ENCODE measurements at places on chromosomes 12 and 14. TPM values are rescaled to one million over a fixed set of nuclear protein-coding genes. Genes with fewer than 3 reads are reported as not detected.

DNA sequence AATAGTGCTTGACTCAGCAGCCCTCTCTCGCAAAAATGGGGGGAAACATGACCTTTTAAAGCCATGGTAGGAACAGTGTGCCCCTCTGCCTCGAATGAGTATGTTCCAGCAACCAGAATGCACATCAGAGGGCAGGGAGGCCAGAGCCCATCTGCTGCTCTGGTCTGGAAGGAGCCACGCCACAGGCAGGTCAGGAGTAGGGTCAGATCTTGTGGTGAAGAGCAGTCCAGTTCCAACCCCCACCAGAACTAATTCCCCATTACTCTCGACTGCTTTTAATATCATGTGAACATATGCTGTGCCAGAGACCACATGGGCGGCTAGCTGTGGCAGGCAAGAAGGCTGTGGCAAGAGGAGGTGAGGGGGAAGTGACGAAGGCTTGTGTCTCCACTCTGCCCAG, 34.6 kb upstream of the TMX1 start:
- H3K27ac ChIP-seq, result no peak overlapping the region
- DNase-seq, result no peak
- H3K4me3 ChIP-seq, result no peak overlapping the region
- H3K4me1 ChIP-seq, result no peaks in the 10 kb centered on the region
- no peaks in the 10 kb centered on the region for H3K36me3 ChIP-seq

GRCh38 chr14:50061664-50062437, 54.5 kb downstream of the VCPKMT start:
- no peaks in the 10 kb centered on the region for H3K27me3 ChIP-seq
- H3K4me1 ChIP-seq, result peaks cover 92% of the 10 kb centered on the region
- peak overlapping the region; percentile 93 for H3K4me3 ChIP-seq
- peak overlapping the region; percentile 99 for H3K27ac ChIP-seq
- peaks cover 6% of the 10 kb centered on the region for H3K36me3 ChIP-seq

DNA sequence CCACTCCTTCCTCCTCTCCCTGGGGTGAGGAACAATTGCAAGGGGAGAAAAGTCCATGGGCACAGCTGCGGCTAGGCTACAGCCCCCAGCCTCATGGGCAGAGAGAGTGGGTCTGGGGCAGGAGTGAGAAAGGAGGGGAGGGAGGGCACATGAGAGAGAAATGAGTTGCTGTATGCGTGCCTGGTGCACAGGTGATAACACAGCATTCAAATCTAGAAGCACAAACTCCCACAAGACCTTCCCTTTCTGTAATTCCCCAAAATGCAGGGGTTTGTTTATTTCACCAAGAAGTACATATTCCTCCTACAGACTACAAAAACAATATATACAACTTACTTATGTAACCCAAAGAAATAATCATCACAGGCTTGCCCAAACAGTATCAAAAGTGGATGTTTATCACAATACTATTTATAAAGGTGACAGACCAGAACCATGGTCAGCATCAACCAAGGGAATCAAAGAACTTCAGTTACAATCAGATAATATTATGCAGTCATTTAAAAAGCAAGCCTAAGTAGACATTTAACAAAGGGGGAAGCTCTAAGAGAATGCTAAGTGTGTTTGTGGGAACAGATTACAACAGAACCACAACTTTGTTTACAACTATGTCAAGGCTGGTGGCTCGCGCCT, 54.2 kb downstream of the ITPK1 start:
- no peaks in the 10 kb centered on the region for H3K36me3 ChIP-seq
- peak overlapping the region; percentile 73 for H3K27ac ChIP-seq
- peaks cover 51% of the 10 kb centered on the region for H3K4me1 ChIP-seq

DNA sequence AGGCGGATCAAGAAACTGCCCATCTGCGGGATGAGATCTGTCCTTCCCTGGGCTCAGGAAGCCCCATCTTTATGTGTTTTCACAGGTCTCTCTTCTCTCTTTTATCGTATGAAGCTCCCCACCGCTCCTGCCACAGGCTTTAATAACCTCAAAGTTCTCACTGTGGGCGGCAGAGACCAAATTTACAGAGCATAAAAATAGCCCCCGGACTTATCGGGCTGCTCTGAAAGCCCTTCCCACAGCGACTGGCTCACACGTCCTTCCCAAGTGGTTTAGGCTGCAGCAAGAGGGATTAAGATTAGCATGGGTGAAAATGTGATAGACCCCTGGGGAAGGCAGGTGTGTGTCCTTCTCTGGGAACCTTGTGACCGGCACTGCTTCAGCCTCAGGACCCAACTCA, 47.8 kb downstream of the TESC start:
- H3K4me1 ChIP-seq, result no peaks in the 10 kb centered on the region
- H3K36me3 ChIP-seq, result no peaks in the 10 kb centered on the region

DNA sequence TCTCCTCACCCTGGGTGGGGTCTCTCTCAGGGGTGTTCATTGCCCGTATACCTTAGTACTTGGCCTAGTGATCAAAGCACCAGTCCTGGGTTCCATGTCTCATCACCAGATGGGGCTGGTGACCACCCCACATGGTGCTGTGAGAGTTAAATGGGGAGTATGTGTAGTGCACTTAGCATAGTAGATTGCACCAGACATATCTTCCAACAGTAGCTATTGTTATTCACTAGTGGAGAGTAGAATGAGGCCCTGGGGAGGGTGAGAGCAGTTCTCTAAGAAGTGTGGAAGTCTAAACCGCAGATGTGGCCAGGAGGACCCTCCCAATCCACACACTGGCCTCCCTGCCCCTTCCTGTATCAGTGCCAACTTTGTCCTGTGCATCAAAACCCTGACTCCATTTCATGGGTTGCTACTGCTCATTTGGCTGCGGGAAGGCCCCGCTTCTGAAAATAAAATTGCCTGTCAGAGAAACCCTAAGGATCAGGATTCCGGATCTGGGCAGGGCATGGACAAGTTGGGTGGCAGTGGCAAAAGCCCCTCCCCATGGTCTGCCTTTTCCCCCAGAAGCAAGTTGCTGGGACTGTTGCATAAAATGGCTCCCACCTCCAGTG, 4.4 kb downstream of the CD9 start:
- no peak for DNase-seq
- peaks cover 9% of the 10 kb centered on the region for H3K4me1 ChIP-seq
- H3K27me3 ChIP-seq, result peaks cover 45% of the 10 kb centered on the region
- no peaks in the 10 kb centered on the region for H3K36me3 ChIP-seq
- no peak overlapping the region for H3K4me3 ChIP-seq

- H3K27ac ChIP-seq, result peak overlapping the region; percentile 75
- H3K36me3 ChIP-seq, result no peaks in the 10 kb centered on the region
- H3K4me3 ChIP-seq, result peak overlapping the region; percentile 87
- H3K27me3 ChIP-seq, result peaks cover 18% of the 10 kb centered on the region
- H3K4me1 ChIP-seq, result peaks cover 4% of the 10 kb centered on the region
Measured at GRCh38 chr14:102516531-102517391, 7.2 kb upstream of the ANKRD9 start.

DNA sequence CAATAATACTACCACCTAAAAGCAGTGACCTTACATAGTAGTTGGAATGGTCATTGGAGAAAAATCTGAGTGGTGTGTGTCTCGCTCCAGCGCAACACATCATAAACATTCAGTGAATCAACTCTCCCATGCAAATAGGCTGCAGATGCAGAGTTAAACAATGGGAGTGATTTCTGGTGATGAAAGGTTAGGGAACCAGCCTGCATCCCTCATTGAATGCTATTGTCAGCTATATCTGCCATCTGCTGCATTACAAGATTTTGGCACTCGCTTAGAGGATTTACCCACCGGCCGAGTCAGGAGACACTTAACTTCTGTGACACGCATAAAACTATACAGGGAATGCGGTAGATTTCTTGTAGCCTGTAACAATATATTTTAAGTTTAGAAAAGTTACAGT, 900.9 kb downstream of the FLRT2 start:
- DNase-seq, result no peak
- no peaks in the 10 kb centered on the region for H3K36me3 ChIP-seq
- no peaks in the 10 kb centered on the region for H3K4me1 ChIP-seq
- H3K4me3 ChIP-seq, result no peak overlapping the region

DNA sequence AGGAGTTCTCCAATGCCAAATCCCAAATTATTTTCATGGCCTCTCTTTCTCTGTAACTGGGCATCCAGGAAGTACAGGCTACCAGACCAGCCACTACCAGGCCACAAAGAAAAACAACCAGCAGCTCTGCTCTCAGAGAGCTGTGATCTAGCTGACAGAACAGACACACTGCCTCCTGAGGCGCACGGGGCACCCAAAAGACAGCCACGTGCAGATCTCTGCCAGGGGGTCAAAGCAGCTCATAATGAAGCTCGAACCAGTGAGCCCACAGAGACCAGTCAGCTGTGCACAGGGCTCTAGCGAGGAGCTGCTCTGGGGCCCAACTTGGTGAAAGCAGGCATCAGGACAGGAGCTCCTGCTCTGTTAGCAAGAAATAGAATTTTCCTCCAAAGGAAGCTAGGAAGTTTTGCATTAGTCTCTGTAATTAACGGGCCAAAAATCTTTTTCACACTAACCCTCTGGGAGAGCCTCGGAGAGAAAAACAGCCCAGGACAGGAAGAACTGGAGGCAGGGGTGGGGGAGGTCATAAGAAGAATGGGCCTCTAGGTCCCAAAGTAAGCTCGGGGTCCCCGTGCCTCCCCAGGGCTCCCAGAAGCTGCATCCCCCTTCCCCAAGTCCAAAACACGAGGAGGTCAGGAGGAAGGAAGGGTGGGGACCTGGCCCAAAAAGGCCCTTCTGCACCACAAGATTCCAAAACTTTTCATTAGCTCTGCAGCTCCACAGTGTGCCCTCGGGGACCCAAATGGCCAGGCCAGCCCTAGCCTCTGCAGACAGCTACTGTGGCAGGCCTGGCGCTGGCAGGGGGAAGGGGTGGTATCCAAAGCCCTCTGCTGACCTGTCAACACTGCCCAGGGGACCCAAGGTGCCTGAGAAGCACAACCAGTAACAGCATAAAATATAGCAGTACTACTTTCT, 30.2 kb downstream of the ACTN1 start:
- peaks cover 93% of the 10 kb centered on the region for H3K4me1 ChIP-seq
- no peaks in the 10 kb centered on the region for H3K36me3 ChIP-seq
- H3K27ac ChIP-seq, result peak overlapping the region; percentile 69
- no peak for DNase-seq
- H3K27me3 ChIP-seq, result no peaks in the 10 kb centered on the region

- no peaks in the 10 kb centered on the region for H3K36me3 ChIP-seq
- no peak overlapping the region for H3K4me3 ChIP-seq
- no peak overlapping the region for H3K27ac ChIP-seq
- no peak for DNase-seq
Measured at GRCh38 chr14:102570334-102570995, 22.0 kb upstream of the RCOR1 start.

- H3K4me1 ChIP-seq, result peaks cover 55% of the 10 kb centered on the region
- peaks cover 1% of the 10 kb centered on the region for H3K36me3 ChIP-seq
- peak overlapping the region; percentile 84 for H3K27ac ChIP-seq
- H3K4me3 ChIP-seq, result peak overlapping the region; percentile 99
- peak; percentile 49 for DNase-seq
- H3K27me3 ChIP-seq, result peaks cover 12% of the 10 kb centered on the region
Measured at GRCh38 chr14:103385929-103386712, 906 bp downstream of the MARK3 start.

DNA sequence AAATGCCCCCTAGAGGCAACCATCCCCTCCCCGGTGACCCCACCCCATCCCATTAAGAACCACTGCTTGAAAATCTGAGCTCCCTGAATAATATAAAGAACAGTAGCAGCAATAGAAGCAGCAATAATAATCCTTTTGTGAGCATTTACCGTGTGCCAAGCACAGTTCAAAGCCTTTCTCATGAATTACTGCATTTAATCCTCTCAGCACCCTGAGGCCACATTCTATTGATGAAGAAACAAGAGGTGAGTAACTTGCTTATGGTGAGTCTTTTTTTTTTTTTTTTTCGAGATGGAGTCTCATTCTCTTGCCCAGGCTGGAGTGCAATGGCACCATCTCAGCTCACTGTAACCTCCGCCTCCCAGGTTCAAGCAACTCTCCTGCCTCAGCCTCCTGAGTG, 65.0 kb downstream of the KCNK10 start:
- no peaks in the 10 kb centered on the region for H3K4me1 ChIP-seq
- peaks cover 45% of the 10 kb centered on the region for H3K27me3 ChIP-seq
- H3K27ac ChIP-seq, result no peak overlapping the region
- H3K36me3 ChIP-seq, result no peaks in the 10 kb centered on the region

- H3K4me3 ChIP-seq, result no peak overlapping the region
- no peak for DNase-seq
- no peak overlapping the region for H3K27ac ChIP-seq
- no peaks in the 10 kb centered on the region for H3K36me3 ChIP-seq
- H3K27me3 ChIP-seq, result no peaks in the 10 kb centered on the region
Measured at GRCh38 chr12:78101946-78102635, 271.4 kb downstream of the NAV3 start.

Gene KRT85
- total RNA-seq, result not detected

Gene SEC23A
- 60.9 TPM for total RNA-seq

Gene SCNN1A
- 0.67 TPM for total RNA-seq
